Caudate nucleus (tissue), 63 donors: ENCODE measurements at places on chromosomes 3 and 15.

GRCh38 chr3:41960826-41961750 is 815 bp downstream of the ULK4 start:
- no peak for DNase-seq

GRCh38 chr3:122088531-122088930 is 33.4 kb downstream of the CD86 start:
- DNase-seq, result no peak

DNA sequence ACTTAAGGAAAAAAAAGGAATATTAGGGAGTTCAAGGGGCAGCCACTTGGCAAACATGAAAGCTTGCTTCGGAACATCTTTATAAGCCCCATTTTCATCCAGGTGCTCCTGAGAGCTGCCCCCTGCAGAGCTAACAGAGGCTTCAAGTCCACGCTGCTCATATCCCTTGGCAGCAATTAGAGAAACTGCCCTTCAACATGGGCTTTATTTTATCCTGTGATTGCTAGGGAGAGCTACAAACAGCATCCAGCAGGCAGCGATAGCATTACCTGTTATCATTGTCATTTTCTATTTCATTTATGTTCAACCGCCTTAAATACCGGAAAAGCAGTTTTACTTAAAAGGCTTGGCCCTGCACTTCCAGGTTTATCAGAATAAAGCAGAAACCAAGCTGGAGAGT is 68.4 kb upstream of the MCTP2 start:
- DNase-seq, result no peak

GRCh38 chr3:139427283-139428060 is 38.0 kb upstream of the COPB2 start:
- no peak for DNase-seq

DNA sequence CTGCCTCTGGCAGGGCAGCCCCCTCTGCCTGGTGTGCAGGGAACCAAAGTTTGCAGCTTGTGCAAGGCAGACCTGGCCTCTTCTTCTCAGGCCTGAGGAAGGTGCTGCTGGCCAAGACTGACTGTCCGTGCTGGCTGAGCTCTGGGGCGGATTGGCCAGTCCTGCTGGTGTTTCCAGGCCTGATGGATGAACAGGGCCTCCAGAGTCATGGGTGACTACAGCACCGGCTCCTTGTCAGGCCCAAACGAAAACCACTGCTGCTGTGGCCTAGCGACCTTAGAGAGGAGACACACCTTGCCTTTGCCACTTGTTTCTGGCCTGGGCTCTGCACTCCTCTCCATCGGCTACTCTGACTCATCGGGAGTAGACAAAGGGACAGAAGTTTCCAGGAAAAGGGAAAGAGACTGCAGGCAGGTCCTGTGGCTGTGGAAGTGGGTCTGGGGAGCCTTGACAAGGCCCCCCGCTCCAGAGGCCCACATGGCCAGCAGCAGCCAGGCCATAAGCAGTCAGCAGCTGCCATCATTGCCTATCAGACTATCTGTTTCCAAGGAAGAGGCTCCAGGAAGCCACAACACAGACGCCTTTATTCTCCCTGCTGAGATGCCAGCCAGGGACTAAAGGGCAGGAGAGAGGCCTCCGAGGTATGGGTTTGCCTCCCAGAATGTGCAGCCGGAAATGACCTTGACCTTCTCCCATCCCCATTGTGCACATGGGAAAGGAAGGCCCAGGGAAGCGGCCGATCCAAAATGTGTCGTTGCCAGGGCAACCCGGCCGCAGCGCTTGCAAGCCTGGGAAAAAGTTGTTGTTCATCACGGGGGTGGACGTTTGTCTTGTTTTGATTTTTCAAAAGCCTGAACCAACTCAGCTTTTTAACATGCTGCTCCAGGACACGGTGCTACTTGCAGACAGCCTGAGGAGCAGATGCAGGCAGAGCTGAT is 160.5 kb downstream of the CHSY1 start:
- peak; percentile 37 for DNase-seq

DNA sequence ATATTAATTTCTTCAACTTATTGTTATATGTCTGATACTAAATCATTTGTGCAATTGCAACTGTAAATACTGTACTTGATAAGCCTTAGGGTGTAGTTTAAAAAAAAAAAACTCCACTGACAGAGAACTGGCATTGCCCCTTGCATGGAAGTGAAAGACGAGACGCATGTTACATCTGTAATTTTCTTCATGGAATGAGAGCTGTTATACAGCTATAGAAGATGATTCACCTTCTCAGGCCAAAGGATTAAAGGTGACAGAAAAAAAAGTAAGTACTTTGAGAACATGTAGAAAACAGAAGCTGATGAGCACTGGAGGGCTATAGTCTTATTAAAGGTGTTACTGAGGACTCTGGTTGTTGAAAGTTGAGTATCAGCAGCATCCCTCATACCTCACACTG is 16.1 kb downstream of the RYR3 start:
- no peak for DNase-seq

GRCh38 chr3:135908225-135908624 is 57.3 kb upstream of the PPP2R3A start:
- DNase-seq, result no peak

DNA sequence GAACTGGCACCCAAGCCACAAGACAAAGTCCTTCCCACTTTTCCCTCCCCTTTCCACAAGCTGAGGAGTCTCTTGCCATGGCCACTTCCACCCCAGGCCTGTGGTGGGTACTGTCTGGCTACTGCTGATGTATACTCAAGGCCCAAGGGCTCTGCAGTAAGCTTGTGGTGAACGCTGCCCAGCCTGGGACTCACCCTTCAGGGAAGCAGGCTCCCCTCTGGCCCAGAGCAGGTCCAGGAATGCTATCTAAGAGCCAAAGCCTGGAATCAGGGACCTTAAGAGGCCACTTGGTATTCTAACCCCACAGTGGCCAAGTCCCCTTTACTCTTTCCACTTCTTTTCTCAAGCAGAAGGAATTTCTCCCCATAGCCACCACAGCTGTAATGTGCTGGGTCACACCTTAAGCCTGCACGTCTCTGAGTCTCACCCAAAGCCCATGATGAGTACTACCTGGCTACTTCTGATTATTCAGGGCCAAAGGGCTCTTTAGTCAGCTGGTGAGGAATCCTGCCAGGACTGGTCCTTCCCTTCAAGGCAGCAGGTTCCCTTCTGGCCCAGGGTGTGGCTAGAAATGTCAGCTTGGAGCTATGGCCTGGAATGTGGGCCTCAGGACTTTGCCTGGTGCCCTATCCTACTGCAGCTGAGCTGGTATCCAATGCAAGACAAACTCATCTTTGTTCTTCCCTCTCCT is 4.0 kb downstream of the PATL2 start:
- DNase-seq, result no peak

GRCh38 chr3:27312044-27312668 is 57.0 kb downstream of the NEK10 start:
- DNase-seq, result no peak

DNA sequence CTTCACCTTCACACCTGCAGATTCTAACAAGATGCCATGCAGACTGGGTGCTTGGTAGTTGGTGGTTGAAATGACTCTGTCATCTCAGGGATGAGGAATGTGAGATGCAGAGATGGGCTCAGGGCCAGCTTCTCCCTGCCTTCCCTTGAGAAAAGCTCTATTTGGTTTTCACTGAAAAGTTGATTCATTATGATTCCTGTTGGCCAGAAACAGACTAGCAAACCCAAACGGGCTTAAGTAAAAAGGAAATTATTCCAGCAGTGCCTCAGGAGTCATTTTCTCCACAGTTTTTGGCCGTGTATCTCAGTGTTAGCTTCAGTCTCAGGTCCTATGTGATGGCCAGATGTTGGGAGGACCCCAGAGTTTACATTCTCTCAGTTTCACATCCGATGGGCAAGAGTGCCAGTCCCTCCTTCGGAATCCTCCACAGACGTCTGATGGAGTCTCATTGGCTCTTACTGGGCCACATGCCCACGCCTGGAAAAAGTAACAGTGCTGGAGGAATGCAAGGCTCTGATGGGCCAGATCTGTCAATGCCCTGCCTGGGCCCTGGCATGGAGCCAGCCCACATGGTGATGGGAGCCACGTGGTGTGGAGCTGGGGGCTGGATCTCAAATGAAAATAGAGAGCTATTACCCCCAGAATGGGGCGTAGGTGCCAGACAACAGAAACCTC is 22.3 kb upstream of the SACM1L start:
- DNase-seq, result no peak

GRCh38 chr3:10142707-10143560 is 1.4 kb downstream of the VHL start:
- DNase-seq, result no peak

DNA sequence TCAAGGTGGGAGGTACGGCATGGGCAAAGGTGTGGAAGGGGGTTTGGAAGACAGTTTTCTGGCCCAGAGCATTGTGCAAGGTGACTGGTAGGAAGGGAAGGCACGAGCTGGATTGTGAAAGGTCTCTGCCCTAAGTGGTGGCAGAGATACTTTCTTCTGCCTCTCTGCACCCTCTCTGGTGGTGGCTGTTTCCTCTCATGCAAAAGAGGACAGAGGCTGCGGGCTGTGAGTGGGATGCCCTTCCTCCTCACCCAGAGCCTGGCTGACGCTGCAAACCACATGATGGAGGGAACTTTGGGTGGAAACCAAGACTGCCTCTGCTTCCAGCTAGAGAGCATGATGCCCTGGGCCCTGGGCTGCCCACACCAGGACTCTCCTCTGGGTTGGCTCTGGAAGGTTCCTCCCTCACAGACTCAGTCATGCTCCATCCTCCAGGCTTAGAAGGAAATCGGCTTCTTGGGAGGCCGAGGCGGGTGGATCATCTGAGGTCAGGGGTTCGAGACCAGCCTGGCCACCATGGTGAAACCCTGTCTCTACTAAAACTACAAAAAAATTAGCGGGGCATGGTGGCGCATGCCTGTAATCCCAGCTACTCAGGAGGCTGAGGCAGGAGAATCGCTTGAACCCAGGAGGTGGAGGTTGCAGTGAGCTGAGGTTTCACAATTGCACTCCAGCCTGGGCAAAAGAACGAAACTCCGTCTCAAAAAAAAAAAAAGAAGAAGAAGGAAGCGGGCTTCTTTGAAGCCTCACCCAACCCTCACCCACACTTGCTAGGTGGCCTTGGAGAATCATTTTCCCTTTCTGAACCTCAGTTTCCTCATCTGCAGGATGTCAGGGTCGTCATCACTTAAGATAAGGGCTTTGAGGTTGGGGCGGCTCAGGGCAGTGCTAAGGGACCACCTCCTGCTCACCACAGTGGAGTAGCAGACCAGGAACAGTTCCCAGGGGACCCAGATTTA is 8.3 kb downstream of the PSTPIP1 start:
- peak; percentile 20 for DNase-seq

DNA sequence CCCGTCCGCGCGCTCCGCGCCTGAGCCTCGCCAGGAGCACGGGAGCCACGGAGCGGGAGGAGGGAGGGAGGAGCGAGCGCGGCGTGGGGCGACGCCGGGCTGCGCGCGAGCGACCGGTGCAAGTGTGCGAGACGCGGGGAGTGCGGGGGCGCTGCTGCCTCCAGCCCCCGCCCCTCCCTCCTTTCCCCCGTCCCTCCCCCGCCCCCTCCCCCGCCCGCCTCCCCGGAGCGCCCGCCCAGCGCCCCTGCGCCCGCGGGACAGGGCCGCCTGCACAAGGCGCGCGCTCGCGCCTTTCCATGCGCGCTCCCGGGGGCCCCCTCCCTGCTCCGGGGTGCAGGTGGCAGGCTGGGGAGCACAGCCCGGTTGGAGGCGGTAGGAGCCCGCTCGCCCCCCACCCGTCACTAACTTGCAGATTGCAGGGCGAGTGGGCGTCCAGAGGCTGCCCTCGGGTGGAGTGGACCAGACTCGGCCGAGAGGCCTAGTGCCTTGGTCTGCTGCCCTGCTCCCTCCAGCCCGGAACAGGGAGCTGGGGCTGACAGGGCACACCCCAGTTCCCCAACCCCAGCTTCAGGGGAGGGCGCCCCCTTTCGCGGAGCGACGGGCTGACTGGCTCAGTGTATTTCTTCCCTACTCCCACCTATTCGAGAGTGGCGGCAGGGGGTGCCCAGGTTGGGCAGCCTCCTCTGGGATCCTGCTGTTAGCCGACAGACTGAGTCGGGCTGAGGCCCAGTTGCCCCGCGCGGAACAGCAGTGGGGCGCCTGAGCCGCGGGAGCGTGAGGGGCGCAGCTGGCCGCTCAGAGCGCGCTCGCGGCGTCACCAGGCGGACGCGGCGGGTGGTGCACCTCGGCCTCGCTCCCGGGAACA is at the start of gene WNT7A:
TSS of gene WNT7A (minus strand) at position 126 of the 865 bp plus-strand sequence. CDS start 255 bp downstream, outside the sequence.
- peak; percentile 60 for DNase-seq

GRCh38 chr3:42996633-42997075 is 17.5 kb downstream of the GASK1A start:
- peak; percentile 23 for DNase-seq

DNA sequence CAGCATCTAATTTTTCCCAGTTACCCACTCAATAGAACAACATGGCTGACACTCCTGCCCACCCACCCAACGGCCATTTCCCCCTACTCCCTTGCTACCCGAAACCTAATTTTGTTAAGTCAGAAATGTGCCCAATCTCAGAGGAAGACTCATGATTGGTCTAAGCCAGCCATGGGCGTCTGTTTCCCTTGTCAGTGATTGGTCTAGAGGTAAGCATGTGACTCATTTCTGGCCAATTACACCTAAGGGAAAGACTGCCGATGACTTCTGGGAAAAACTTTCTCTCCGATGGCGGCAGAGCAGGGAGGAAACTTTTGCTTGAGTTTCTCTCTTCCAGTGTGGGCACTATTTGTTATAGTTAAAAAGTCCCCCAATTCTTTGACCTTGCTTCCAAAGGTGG is 72.9 kb downstream of the RPLP1 start:
- no peak for DNase-seq
